ENCODE measurements at places on chromosomes 16 and 17.

DNA sequence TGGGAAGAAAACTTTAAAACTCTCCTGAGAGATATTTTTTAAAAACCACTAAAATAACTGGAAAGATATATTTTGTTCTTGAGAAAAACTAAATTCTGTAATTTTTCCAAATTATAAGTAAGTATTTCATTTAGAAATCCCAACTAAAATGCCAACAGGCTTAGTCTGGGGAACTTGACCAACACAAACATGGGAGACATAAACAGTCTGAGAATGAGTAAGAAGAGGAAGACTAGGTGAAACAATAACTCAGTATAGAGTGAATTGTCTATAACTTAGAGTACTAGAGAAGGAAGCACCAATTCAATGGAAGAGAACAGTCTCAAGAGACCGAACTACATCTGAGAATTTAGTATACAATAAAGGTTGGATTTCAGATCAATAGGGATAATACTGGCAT, 2.9 kb downstream of the CMTM1 start:
- peak; percentile 72 for DNase-seq

- no peak for DNase-seq
These were observed 70.3 kb upstream of the MMP2 start for GRCh38 chr16:55408661-55409060.

DNA sequence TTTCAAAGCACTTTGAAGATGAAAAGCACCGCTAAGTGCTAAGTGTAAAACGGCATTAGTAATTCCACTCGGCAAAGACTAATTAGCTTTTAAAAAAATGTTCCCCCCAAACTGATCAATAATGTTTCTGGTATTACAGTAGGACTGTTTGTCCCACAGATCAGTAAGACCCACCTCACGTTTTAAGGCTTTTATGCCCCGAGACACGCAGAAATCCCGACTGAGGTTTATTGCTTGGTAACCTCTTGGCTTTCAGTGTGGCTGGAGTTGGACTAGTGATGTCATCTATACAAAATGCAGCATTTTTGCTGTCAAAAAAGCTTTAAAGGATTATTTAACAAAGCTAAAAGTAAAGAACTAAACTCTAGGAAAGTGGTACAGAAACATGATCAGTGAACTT, 414.6 kb upstream of the PSMD7 start:
- no peak for DNase-seq

- DNase-seq: no peak
These were observed 463 bp downstream of the TOP2A start for GRCh38 chr17:40417258-40417608.

GRCh38 chr17:8225813-8226535, 15.6 kb upstream of the AURKB start:
- DNase-seq: peak; percentile 85

- DNase-seq: no peak
These were observed 3.1 kb upstream of the C17orf58 start for GRCh38 chr17:67999291-67999911.

DNA sequence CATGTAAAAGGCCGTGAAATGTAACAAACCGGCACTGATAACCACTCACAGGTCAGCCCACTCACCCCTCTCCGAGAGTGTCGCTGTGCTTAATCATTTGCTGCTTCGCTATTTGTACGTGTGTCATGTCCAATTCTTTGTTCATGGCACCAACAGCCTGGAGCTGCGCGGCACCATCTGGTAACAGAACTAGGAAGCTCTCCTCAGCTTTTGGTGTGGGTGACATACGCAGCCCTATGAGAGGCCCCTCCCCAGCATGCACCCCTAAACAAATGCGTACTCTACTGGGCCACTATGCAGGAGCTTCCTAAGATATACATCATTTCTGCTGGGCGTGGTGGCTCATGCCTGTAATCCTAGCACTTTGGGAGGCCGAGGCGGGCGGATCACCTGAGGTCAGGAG, 2.3 kb upstream of the PECAM1 start:
- no peak for DNase-seq

DNA sequence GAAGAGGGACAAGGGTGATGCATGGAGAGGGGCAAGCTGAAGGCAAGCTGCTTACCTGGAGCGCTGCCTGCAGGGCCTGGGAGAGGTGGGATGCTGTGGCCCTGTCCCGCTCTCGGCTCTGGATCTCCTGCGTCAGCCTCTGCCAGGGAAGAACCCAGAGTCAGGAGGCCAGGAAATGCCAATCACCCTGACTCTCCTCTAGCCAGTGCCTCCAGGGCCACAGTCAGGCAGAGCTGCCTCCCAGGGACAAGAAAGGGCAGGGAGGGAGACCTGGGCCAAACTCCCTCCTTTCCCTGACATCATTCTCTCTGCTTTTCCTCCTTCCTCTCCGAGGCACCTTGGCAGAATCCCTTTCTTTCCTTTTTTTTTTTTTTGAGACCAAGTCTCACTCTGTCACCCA, 11.3 kb downstream of the CDK3 start:
- DNase-seq: no peak

- DNase-seq: no peak
These were observed 13.4 kb downstream of the CSF3 start for GRCh38 chr17:40028595-40028994.

- DNase-seq: no peak
These were observed 4.7 kb upstream of the TPPP3 start for GRCh38 chr16:67397812-67398545.

DNA sequence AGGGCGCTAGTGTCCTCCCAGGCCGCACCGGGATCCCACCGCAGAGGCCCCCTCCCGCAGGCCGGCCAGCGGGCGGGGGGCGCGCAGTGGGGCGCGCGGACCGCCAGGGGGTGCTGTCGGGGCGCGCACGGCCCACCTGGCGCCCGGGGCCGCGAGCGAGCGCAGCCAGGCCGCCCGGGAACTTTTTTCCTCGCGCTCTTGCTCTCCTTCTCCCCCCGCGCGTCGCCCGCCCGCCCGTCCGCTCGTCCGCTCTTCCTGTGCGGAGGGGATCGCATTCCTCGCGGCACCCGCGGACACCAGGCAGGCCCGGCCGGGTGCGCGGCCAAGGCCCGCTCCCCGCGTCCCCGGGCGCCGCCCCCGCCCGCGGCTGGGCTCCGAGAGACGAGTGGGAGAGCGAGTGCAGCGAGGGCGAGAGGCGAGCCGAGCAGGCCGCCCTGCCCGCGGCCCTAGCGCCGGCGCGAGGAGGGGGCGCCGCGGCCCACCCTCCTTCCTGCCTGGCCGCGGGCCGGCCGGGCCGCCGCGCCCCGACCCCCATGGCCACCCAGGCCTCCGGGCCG, at the start of gene RAI1:
TSS of gene RAI1 (plus strand) at position 272 of the 557 bp plus-strand sequence. CDS start 111,491 bp downstream, outside the sequence.
- DNase-seq: peak; percentile 82

- DNase-seq: no peak
These were observed 14.3 kb downstream of the MLYCD start for GRCh38 chr16:83913245-83913633.

DNA sequence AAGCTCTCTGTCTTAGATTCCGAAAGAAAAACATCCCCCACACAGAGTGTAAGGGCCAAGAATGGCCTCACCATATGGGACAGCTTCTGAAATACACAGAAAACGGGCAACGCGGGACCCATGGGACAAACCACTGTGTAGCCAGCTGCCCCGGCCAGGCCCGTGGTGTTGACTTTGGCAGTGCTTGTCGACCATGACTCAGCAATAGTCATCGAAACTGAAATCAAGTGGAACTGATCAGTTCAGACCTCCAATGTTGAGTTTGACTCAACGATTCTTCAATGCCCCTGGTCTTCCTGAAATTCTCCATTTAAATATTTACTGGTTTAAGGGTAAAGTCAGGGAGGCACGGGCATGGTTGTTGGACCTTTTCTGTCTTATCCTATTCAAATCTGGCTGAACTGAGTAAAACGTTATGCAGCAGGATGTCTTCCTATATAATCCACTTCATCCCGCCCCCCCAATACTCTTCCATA, 27.5 kb downstream of the ZFHX3 start:
- peak; percentile 97 for DNase-seq

DNA sequence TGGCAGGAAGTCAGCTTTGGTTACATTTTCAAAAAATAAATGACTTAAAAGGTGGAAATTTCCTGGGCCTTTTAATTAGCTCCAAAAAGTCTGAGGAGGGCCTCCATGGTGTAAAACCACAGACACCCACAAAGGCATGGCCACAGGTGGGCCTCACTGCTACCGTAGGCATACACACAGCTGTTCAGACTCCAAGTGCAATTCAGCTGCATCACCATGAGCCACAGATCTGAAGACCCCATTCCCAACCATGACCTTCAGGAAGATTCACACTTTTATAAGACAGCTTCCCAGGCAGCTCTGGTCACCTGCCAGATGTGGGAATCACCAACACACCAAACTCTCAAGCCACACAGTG, 20.6 kb downstream of the CSNK2A2 start:
- DNase-seq: no peak

DNA sequence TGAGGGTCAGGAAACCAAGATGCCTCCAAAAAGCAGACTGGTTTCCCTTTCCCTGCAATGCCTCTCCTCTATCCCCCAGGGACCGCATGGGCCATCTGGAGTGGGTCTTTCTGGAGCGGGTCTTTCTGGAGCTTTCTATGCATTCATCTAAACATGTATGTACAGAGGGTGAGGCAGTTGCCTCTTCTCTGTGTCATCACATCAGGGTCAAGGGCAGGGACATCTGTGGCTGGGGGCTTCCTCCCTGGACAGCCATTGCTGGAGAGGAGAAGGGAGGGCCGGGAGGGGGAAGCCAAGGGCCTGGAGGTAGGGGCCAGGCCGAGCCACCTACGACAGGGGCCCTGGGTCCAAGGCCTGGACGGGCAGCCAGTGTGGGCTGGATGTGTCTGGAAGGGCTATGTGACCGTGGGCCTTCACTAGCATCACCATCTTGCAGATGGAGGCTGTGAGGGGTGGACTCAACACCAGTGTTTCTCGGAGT, 840 bp downstream of the ADCY7 start:
- DNase-seq: no peak

DNA sequence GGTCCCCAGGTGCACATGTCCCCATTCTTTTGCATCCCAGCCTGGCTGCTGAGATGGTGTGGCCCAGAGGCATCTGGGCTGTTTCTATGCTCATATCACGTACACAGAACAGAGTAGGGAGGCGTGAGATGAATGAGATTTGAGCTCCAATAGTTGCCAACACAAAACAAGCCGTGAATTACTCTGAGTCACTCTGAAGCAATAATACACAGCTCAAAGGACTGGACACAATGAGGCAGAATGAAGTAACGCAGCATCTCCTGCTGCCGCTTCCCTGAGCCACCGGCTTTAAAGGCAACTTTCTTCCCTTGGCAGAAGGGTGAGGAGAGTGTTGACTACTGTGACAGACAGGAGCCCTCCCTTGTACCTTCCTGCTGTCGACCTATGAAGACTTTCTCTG, 33.9 kb upstream of the CLEC18B start:
- peak; percentile 86 for DNase-seq

DNA sequence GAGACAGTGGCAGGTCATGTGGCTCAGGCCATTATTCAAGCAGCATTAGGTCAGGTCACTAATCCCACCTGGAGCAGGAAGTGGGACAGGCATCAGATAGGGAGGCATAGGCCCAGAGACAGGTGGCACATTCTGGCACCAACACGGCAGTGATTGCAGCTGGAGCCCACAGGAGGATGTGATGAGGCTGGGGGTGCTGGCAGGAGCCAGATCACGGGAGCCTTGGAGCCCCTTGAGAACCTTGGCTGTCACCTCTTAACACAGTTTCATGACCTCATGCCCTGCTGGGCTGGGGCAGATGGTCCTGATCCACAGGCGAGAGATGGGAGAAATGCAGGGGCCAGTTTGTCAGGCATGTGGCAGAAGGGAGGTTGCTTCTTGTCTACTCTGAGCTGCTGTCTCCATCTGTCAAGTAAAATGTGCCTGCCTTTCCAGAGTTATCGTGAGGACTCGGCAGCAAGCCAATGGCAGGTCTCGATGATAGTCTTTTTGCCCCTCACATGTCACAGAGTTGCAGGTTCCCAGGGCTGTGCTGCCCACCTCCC, 109.6 kb downstream of the CLEC16A start:
- no peak for DNase-seq

DNA sequence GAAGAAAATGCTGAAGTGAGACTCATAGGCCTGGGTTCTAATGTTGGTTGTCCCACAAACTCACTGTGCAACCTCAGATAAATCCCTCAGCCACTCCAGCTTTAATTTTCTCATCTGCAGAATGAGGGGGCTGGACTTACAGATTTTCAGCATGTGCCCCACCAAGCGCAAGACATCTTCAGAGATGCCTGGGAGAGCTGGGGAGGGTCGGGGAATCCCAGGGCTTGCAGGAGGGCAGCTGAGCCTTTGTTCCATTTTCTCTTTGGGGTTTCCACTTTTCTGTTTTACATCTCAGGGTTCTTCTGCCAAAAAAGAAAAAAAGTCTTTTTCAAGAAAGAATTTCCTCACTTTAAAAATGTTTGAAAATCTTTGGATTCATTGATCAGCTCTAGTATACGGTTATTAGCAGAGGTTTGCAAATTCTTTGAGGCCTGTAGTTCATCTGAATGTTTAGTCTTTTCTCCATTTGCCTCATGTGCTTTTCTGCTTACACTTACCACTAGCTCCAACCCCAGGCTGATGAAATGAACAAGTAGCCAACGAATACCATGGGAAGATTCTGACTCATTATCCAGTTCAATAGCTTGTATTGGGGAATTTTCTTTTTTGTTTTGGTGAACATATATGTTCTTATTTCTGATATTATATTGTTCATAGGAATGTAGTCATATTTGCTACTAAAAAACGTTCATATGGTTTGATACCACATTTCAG, 56.4 kb downstream of the CHD9 start:
- DNase-seq: no peak

- DNase-seq: no peak
These were observed 51.4 kb upstream of the STAC2 start for GRCh38 chr17:39277110-39277509.

- DNase-seq: no peak
These were observed 15.4 kb downstream of the ZFPM1 start for GRCh38 chr16:88468275-88469129.

DNA sequence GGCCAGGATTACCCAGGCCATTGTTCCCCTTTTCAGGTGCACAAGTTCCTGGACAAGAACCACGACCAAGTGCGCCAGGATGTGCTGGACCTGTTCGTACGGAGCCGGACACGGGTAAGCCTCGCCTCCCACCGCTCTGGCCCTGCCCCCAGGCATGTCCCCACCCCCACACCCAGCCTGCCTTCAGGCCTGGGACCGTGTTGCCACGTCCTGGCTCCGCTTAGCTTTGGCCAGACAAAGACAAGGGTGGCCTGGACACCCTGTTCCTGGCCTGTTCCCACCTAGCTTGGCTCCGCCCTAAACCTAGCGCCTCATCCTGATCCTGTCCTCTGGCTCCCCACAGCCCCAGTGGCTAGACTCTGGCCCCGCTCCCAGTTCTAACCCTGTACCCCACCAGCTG, 30.9 kb downstream of the MYO15A start:
- DNase-seq: no peak

DNA sequence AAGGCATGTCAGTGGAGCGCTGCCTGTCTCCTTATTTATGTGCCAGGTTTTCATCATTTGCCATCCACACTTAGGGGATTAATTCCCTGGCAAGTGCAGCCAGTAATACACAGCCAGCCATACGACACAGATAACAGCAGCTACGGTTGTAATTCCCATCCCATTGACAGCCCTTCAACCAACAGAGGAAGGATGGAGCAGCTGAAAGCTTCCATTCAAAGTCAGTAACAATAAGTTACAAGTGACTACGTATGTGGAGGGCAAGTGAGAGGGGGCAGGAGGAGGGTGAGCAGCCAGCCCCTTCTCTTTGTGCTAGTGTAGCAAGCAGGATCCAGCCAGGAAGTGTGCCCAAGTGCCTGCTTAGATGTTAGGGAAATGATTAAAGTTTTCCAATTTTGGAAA, 53.8 kb upstream of the LYRM9 start:
- DNase-seq: no peak

Measured in astrocyte of the spinal cord (primary cell).